Sigmoid colon (tissue), 7 donors: ENCODE measurements at places on chromosomes 3 and 15.

GRCh38 chr3:78823859-78824258 is 943.9 kb downstream of the ROBO1 start:
- no peak for DNase-seq

- no peak for DNase-seq
These were observed 252.0 kb downstream of the UBE2E2 start for GRCh38 chr3:23455084-23455483.

- DNase-seq, result no peak
These were observed 4.0 kb downstream of the IL12A start for GRCh38 chr3:159992589-159992988.

DNA sequence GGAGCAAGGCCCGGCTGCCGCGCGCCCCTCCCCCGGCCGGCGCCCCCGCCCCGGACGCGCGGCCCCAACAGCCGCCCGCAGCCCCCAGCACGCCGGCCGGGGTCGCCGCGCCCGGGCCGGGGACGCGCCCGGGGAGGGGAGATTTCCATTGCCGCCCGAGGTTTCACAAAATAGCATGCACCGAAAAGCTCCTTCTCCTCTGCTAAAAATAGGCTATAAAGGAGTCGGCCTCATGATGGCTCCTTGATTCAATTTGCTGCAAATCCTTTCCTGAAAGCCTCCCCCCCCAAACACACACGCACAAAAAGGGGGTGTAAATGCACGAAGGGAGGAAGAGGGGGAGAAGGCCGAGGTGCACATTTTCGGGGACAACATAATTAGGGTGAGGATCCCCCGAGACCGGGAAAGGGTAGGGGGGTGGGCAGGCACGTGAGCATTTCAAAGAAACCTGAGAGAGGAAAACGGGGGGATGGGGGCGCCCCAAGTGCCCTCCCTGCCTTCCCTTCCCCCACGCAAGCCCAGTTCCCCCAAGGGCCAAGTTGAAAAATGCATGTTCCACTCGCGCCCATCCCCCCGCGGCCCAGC is 734 bp downstream of the TBL1XR1 start:
- peak; percentile 71 for DNase-seq

GRCh38 chr15:99345242-99345641 is 94.0 kb downstream of the LRRC28 start:
- DNase-seq, result no peak

DNA sequence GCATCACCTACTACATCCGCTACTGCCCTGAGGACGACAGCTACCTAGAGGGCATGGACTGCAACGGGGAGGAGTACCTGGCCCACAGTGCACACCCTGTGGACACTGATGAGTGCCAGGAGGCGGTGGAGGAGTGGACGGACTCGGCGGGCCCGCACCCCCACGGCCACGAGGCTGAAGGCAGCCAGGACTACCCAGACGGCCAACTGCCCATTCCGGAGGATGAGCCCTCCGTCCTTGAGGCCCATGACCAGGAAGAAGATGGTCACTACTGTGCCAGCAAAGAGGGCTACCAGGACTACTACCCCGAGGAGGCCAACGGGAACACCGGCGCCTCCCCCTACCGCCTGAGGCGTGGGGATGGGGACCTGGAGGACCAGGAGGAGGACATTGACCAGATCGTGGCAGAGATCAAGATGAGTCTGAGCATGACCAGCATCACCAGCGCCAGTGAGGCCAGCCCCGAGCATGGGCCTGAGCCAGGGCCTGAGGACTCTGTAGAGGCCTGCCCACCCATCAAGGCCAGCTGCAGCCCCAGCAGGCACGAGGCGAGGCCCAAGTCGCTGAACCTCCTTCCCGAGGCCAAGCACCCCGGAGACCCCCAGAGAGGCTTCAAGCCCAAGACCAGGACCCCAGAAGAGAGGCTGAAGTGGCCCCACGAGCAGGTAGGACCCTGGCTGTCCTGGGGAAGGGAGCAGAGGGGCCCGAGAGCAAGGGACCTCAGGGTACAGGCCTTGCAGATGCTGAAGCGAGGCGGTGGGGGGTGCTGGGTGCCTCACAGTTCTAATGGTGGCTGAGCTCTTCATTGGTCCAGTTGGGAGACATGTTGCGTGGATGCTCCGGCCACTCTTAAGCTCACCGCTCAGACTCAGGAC is 168.6 kb downstream of the APBA2 start:
- DNase-seq, result peak; percentile 55

DNA sequence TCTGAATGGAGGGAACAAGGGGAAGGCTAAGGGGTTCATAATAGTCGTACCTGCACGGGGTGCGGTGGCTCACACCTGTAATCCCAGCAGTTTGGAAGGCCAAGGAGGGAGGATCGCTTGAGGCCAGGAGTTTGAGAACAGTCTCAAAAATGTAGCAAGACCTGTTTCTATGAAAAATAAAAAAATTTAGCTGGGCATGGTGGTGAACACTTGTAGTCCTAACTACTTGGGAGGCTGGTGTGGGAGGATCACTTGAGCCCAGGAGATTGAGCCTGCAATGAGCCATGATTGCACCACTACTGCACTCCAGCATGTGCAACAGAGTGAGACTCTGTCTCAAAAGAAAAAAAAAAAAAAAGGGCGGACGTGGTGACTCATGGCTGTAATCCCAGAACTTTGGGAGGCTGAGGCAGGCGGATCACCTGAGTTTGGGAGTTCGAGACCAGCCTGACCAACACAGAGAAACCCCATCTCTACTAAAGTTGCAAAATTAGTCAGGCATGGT is 17.9 kb upstream of the HDAC11 start:
- no peak for DNase-seq

GRCh38 chr15:89376388-89376787 is 41.8 kb upstream of the POLG start:
- no peak for DNase-seq

GRCh38 chr3:62727536-62727935 is 147.7 kb downstream of the CADPS start:
- DNase-seq, result no peak

GRCh38 chr3:45655906-45656305 is 33.3 kb upstream of the SACM1L start:
- no peak for DNase-seq

- no peak for DNase-seq
These were observed 35.3 kb downstream of the PBRM1 start for GRCh38 chr3:52650439-52650838.

DNA sequence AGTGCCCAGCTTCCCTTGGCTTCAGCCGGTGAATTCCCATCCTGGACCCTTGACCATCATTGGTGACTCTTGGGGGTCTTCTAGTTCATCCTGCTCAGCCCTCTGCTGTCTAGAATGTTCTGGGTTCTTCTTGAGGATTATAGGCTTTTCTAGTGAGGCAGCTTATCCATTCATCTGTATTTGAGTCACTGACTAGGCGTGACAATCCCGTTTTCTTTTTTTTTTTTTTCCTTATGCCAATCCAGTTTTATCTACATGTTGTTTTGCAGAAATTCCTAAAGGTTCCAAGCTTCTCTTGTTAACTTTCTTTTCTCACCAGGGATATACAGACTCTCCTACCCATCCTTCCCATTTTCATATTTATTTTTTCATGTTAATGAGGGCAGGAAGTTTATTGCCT is 6.6 kb upstream of the TRAK1 start:
- no peak for DNase-seq

- DNase-seq, result no peak
These were observed 156.7 kb downstream of the TJP1 start for GRCh38 chr15:29665444-29666003.
